Globus pallidus (tissue), 1 donor: ENCODE measurements at places on chromosomes 1 and 21.

DNA sequence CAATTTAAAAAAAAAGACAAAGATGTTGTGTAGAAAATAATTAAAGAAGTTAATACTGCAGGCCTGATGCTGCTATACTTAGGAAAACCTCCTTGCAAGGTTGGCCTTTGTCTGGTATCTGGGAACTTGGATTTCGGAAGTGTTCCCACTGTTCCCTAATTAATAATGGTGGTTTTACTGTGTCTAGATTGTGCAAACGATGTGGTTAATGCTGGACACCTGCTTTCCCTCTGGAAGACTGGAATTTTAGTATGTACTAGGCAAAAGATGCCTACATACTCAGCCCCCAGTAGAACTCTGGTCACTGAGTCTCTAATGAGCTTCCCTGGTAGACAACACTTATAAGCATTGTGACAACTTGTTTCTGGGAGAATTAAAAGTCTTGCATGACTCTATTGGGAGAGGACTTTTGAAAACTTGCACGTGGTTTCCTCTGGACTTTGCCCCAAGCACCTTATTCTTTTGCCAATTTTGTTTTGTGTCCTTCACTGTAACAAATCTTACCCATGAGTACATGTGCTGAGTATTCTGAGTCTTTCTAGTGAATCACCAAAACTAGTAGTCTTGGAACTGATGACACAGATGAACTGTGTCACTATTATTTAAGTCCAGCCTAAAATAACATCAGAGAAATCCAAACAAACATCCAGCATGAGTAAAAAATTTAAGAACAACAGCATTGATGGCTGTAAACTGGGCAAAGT, 40.4 kb downstream of the LIN9 start:
- no peak for DNase-seq

- DNase-seq, result peak; percentile 59
Observed at GRCh38 chr1:26538480-26539412, 9.2 kb downstream of the RPS6KA1 start.

DNA sequence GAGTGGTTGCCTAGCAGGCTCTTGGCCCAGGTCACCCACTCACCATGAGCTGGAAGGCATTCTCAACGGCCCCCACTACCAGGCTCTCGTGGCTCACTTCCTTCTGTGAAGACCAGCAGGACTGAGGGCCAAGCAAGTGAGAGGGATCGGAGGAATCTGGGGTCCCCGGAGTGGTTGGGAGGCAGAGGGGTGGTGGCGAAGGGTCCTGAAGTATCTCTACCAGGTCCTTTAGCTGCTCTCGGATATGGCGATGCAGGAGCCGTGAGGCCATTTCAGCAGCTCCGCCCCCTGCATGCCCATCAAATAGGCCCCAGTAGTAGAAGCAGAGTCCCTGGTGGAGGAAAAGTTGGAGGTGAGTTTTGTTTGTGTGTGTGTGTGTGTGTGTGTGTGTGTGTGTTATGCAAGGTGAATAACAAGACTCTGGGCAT, 2.4 kb downstream of the PPM1J start:
- no peak for DNase-seq

DNA sequence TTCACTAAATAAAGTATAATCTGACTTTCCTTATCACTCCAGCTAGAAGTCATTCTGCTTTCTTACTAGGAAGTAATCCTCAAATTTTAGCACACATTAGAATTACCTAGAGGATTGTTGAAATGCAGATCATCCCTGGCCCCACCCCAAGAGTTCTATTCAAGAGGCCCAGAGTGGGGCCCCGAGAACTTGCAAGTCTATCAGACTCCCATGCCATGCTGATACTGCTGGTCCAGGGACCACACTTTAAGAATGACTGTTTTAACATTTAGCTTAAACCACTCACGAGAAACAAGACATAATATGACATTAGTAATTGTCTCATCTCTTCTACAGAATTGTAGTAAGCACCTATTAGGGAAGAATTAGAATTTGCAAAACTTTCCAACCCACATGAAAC, 7.7 kb upstream of the SYNJ1 start:
- DNase-seq, result no peak

GRCh38 chr21:35032474-35033263, 16.4 kb downstream of the RUNX1 start:
- no peak for DNase-seq

- no peak for DNase-seq
Observed at GRCh38 chr1:230901671-230902070, 33.4 kb upstream of the C1orf198 start.

DNA sequence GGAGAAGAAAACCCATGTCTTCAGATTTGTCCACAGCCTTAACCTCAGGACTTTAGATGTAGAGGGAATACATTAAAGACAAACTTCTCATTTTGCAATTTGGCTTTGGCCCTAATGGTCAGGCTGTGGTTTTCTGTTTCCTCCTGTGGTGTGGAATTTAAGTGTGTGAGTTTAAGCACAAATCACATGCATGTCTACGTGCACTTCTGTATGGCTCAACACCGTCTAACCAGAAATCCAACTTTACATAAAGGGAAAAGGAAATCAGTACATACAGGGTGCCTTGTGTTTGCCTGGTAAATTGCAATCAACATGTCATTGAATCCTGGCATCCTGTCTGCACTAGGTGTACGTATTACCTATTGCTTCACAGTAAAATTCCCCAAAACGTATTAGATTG, 1.2 kb upstream of the ZNF124 start:
- DNase-seq, result peak; percentile 1

DNA sequence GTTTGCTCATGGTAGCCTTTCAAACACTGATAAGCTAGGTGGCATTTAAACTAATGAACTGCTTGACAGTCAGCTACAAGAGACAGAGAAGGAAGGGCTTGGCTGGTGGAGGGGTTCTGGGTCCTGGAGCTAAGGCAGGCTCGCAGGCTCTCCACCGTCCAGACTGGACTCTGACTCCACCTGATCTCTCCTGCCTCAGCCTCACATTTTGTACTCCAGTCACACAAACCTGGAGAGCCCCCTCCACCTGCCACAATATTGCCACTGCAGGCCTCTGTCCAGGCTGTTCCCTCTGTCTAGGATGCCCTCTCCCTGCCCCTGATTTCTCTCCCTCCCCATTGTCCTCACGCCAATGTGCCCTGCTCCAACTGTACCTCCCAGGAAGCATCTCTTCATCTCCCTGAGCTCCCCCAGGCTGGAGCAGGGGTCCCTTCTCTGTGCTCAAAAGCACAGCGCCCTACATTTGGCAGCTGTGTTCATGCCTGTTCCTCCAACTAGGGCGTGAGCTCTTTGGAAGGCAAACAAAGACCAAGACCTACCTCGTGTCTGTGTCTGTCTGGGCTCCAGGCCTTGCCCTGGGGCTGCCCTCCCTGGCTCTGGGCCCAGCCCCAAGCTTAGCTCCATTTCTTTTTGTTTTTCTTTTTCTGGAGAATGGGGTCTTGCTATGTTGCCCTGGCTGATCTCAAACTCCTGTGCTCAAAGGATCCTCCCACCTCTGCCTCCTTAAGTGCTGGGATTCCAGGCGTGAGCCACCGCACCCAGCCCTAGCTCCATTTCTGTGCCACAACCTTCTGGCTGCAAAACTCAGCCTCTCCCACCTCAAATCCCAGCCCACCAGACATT, 2.9 kb downstream of the TIE1 start:
- no peak for DNase-seq

DNA sequence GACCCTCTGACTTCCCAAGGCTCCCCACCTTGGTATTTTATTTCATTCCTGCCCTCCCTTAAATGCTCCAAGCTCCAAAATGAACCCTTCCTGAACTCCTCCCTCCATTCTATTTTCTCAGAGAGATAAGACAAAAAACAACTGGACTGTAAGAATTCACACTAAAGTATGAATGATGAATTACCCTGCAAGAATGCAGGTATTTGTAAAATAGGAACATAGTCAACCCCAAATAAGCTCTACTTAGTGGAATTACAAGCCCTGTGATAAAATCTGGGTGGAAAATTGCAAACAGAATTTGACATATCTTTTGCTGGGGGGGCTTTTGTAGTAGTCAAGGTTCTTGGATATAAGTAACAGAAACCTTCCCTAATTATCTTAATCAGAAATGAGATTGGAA, 67.8 kb upstream of the GJA8 start:
- no peak for DNase-seq

DNA sequence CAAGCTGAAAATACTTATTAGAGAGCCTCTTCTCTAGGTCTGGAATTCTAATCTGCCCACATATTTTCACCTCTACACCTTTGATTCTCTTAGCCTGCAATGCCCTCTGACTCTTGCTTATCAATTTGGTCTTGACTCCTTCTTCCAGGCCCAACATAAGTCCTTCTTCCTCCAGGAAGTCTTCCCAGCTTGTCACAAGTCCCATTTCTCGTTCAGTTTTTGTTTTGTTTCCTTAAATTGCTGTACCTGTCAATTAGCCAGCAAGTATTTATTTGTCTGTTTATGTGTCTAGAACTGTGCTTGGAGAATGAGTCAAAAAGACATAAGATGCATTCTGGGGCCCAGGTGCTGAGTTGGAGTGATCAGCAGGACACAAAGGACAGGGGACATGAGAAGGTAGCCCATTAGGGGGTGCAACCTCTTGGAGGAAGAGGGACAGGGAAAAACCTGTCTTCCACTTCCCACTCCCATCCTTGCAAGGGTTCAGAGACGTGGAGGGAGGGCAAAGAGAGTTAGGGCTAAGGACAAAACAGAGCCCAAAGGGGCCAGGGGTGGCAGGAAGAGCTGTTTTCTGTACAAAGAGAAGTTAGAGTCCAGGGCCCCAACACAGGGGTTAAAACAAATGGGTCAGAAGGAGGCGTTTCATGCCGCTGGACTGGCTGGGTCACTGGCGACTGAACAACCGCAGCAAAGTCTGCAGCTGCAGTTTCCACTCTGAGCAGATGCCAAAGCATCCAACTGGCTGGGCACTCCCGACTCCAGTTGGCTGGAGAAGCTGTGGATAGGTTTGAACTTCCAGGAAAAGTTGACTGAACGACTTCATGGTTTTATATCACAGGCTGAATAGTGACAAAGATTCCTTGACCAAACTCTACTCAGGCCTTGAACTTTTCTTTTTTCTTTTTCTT, 10.7 kb upstream of the CNR2 start:
- DNase-seq, result no peak

GRCh38 chr1:59523745-59524450, 227.0 kb downstream of the FGGY start:
- no peak for DNase-seq

GRCh38 chr1:89842567-89843272, 21.9 kb downstream of the LRRC8D start:
- peak; percentile 59 for DNase-seq

DNA sequence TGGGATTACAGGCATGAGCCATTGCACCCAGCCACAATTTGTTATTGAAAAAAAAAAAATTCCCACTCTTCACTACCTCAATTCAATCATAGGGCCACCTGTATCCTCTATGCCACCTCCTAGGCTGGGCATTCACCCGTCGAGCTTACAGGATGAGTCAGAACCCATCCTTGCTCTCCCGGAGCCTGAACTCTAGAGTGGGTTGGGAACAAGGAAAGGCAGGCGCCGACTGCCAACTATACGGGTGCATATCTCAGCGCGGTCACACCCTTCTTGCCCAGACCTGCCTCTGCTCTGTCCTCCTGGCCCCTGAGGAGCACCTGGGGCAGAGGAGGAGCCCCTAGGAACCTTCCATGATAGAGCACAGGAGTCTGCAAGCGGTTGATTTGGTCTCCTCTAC, 21.4 kb upstream of the LBR start:
- DNase-seq, result no peak

DNA sequence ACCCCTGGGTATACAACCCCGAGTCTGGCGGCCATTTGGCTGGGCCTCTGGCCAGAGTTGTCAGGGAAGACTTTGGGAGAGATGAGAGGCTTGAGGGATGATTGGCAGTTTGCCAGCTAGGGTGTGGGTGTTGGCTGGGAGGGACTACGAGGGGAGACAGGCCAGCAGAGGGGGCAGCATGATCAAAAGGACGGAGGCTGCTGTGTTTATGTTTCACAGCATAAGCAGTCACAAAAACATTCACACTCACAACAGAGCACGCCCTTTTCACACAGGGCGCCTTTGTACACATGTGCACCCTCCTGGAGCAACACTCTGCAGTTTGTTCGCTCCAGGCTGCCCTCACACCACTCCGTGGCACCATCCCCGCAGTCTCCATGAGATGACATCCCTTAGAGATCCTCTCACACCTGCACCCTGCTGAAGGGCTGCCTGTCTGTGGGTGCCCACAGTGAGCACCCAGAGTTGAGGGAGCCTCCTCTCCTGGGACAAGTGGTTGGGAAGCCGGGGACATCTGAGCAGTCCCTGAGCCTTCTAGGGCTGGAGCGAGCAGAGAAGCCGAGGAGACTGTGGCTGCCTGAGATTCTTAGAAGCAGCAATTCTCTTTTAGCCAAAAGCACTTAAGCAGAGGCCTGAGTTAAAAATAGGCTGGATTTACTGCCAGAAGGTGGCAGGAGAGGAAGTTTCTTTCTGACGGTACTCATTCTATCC, 15.4 kb downstream of the EFNA3 start:
- DNase-seq, result peak; percentile 74

DNA sequence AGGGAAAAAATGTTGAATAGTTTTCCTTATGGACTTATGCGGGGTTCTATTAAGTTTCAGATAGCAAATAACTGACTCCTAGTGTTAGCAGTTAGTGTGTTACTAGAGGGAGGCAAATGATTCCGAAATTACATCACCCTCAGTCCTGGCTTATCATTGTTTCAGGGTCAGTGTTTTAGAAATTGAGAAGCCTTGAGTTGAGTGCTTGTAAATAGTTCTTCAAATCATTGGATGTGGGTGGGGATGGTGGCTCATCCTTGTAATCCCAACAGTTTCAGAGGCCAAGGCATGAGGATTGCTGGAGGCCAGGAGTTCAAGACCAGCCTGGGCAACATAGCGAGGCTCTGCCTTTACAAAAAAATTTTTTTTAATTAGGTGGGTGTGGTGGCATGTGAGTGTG, 21.3 kb downstream of the SOAT1 start:
- DNase-seq, result no peak

DNA sequence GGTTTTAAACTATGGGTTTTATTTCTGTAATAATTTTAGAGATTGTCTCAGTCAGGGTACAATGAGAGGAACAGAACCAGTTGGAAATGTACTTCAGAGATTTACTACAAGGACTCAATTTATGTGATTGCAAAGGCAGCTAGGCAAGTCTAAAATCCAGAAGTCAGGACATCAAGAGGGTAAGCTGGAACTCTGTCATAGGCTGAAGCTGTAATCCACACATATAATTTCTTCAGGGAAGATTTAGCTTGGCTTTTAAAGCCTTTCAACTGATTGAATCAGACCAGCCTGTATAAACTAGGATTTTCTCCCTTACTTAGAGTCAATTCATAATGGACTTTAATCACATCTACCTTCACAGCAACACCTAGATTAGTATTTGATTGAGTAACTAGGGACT, 24.3 kb upstream of the LELP1 start:
- no peak for DNase-seq

GRCh38 chr1:22207511-22208267, 64.8 kb upstream of the WNT4 start:
- DNase-seq, result peak; percentile 1

- no peak for DNase-seq
Observed at GRCh38 chr21:41753006-41753898, 13.6 kb downstream of the RIPK4 start.

- no peak for DNase-seq
Observed at GRCh38 chr1:55685560-55685959, 470.4 kb upstream of the USP24 start.
